Transverse colon (tissue), 4 donors: ENCODE measurements at places on chromosomes 7 and 10. TPM values are rescaled to one million over a fixed set of nuclear protein-coding genes. Genes with fewer than 3 reads are reported as not detected.

GRCh38 chr7:146768957-146769356, 652.4 kb downstream of the CNTNAP2 start:
- no peak for DNase-seq

DNA sequence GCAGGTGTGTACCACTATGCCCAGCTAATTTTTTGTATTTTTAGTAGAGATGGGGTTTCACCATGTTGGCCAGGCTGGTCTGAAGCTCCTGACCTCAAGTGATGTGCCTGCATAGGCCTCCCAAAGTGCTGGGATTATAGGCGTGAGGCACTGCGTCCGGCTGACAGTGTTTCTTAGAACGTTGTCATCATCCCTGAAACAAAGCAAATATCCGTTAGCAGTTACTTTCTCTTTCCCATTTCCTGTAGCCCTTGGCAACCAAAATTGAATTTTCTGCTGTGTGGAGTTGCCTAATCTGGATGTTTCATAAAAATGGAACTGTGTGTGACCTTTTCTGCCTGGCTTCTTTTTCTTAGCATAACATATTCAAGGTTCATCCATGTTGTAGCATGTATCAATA, 22.4 kb downstream of the ZNF33A start:
- no peak for DNase-seq

DNA sequence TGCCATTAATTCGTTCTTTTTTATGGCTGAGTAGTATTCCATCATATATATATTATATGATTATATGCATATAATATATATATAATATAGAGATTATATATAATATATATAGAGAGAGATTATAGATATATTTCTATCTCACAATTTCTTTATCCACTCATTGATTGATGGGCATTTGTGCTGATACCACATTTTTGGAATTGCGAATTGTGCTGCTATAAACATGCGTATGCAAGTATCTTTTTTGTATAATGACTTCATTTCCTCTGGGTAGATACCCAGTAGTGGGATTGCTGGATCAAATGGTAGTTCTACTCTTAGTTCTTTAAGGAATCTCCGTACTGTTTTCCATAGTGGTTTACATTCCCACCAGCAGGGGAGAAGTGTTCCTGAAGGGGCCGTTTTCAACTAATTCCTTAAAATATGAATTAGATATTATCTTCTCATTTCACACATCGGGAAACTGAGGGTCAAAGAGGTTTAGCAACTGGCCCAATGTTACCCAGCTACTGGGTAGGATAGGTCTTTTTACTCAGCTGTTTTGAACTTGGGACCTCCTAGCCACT, 16.5 kb downstream of the NFE2L3 start:
- no peak for DNase-seq

DNA sequence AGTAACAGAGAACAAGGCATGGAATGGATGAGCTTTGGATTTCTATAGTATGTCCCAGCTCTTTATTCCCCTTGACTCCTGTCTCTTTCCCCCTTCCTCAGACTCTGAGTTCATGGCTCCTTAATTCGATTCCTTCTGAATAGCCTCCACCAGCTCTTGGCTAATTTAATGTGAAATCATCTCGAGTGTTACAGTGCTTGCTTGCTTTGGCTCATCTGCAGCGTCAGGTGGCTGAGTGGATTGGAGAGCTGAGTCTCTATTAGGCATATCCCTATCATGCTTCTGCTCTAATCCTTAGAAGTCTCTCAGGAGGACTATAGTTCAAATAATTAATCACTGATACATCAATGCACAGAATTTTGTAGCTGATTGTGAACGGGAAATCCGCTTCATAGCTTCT, 134.6 kb downstream of the LRRC4 start:
- DNase-seq = no peak

DNA sequence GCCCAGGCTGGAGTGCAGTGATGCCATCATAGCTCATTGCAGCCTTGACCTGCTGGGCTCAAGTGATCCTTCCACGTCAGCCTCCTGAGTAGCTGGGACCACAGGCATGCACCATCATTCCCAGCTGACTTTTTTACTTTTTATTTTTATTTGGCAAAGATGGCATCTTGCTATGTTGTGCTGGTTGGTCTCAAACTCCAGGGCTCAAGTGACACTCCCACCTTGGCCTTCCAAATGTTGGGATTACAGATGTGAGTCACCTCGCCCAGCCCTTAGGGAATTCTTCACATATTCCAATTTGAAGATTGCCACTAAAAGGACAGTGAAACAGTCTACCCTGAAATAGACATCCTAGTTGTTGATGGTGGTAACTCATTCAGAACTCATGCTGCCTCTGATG, 27.7 kb downstream of the SUGCT start:
- DNase-seq = no peak

The C7orf33 gene
- not detected for total RNA-seq

The VPS26A gene
- total RNA-seq = 5.4 TPM

The SNX10 gene
- 1.5 TPM for total RNA-seq

The TLX1 gene
- 0.60 TPM for total RNA-seq

The SPDYE9 gene
- not detected for total RNA-seq

The PHKG1 gene
- not detected for total RNA-seq
